Stimulated activated CD8-positive, alpha-beta memory T cell treated with anti-CD3 and anti-CD28 coated beads, Interleukin-7, amount 100 ng/mL, for 1 hour (primary cell): ENCODE measurements at places on chromosomes 4 and X.

- DNase-seq = no peak
Measured at GRCh38 chr4:187380181-187380581, 615.4 kb upstream of the ZFP42 start.

DNA sequence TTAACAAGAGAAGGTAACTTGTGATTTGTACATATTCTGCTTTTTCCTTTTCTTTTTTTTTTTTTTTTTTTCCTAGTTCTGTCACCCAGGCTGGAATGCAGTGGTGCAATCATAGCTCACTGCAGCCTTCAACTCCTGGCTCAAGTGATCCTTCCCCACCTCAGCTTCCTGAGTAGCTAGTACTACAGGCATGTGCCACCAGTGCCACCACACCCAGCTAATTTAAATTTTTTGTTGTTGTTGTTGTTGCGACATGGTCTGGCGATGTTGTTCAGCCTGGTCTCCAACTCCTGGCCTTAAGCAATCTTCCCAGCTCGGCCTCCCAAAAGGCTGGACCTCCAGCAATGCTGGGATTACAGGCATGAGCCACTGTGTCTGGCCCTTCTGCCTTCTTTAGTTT, 1.5 kb upstream of the TACR3 start:
- DNase-seq = no peak

DNA sequence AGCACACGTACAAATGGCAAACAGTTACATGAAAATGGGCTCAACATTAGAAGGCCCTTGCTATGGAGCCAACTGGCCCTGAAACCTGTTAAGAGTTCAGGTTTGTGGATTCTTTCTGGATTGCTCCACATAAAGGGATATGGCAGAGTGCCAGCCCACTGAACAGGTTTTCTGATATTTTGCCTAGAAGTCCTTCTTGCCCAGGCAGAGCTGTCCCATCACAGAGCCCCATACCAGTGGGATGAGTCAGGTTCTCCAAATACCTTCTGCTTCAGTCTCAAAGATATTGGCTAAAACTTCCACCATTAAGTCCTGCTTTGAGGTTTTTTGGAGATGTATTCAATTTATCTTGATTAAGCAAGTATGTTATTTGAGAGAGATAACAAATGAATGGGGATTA, 146.8 kb upstream of the IL1RAPL2 start:
- DNase-seq = no peak

GRCh38 chrX:66022632-66023384, 17.1 kb downstream of the VSIG4 start:
- DNase-seq = no peak

DNA sequence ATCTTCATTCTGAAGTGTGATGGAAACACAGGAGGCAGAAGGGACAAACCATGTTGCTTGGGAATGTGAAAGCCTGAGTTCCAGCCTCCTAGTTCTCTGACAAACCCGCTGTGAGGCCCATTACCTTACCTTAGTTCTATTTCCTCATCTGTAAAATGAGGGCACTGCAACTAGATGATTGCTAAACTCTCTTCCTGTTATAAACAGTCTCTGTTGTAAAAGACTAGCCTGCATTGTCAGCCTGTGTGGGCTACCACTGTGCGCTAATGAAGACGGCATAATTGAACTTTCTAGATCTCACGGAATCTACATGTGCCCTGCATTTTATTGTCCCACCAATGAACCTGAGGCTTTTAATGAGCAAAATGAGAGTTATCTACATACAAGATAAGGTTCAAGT, 147.2 kb downstream of the AFF2 start:
- no peak for DNase-seq

DNA sequence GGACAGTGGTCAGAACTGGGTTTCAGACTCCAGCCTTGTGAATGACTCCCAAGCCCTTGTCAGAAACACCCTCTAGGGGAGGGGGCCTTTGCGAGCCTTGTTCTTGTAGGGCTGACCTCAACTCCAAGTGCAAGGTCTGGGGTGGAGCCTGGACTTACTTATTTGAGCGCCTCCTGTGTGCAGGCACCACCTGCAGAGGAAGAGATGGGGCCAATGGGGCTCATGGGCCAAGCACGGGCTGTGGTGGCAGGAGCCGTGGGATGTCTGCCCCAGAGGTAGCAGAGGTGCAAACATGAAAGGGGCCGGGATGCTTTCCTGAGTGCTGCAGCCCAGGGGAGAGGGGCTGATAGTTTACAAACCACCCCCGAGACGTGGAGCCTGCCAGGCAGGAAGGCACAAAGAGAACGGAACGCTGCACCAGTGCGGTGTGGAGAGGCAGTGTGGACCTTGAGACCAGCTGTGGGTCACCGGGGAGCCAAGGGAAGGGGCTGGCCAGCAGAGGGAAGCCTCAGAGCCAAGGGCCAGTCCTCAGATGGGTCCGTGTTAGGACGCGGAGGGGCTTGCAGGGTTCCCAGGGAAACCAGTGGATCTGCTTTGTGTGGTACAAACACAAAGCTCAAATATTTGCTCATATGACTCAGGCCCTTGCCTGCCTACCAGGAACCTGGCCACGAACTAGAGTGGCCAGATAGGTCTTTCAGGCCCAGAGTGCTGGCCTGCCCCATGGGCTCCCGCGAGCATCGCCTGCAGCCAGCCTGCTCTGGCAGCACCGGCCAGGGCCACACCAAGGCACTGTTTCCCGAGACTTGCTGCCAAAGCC, 8.7 kb upstream of the TADA2B start:
- DNase-seq = no peak

GRCh38 chr4:76736414-76736813, 161.5 kb downstream of the SOWAHB start:
- no peak for DNase-seq

DNA sequence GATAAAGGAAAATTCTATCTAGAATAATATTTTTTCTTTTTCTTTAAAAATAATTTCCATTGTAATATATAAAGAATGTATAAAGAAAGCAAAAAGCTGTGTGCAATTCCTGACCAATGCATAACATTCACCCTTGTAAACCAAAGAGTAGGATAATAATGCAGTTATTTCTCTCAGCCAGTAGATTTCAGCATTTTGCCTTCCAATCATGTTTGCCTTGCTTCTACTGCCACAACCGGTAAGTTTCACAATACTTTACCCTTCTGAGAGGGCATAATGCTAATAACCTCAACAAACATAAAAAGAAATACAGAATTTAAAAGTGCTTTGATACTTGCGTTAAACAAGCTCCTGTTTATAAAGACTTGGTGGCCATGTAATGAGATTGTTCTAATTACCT, 59.9 kb downstream of the CHIC2 start:
- no peak for DNase-seq

DNA sequence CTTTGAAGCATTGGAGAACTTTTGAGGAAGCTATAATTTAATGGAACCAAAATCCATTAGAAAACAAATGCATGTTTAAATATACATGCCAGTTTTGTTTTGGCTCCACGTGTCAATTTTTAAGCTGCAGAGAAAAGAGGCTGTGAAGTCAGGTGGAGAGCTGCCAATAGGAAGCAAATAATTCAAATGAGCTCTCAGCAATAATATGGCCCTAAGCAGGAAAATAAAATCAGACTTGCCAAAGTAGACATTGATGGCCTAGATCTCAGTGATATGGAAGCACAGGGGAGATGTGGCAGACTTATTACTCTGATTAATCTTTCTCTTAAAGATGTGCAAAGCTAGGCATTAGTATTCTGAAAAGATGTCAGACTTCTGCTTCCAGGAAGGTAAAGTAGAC, 769.8 kb upstream of the NDST4 start:
- no peak for DNase-seq

GRCh38 chr4:42843694-42844093, 48.8 kb upstream of the GRXCR1 start:
- DNase-seq = no peak

DNA sequence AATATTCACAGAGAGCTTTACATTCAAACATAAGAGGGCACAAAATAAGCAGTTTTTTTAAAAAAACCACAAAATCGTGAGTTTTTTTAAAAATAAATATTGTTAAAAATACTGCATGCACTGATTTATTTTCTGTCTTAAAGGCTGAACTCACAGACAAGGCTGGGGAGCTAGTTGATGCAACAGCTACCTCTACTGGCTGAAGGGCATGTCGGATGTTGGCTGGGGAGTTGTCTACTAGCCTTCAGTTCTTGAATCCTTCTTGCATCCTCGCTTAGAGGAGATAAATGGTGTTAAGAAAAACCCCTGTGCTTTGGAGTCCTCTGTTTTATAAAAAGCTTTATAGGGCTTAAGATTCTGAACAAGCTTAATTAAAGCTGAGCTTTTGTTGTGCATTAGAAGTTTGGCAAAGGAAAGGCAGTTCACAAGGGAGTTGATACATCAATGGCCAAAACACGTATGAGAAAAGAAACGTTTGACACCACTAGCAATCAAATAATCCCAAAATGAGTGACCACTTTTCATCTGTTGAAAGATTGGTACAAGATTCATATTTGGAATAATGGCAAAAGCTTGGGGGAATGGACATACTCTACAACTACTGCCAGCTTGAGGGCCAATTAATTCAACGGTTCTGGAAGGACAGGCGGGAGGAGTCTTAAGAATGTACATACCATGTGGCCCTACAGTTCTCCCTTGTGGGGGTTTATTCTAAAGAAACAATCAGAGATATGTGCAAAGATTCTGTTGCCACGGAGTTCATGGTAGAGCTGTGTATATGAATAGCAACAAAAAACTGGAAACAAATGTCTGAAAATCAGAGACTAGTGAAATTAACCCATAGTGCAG, 94.7 kb downstream of the SEL1L3 start:
- no peak for DNase-seq

DNA sequence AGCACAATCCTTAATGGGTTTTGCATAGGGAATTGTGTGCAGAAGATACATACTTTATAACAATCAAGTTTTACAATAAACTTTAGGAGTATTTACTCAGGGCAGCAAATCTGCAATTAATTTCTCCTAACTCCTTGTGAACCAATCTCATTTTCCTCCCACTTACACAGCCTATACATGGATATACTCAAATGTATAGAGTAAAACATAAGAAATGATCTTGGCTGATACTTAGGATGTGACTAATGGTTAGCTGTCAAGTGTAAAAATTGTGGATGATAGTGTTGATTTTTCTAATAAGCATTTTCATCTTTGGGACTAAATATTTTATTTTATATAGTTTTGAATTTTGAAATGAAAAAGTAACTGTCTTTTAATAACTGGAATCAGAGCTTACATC, 759.6 kb downstream of the GRID2 start:
- no peak for DNase-seq

DNA sequence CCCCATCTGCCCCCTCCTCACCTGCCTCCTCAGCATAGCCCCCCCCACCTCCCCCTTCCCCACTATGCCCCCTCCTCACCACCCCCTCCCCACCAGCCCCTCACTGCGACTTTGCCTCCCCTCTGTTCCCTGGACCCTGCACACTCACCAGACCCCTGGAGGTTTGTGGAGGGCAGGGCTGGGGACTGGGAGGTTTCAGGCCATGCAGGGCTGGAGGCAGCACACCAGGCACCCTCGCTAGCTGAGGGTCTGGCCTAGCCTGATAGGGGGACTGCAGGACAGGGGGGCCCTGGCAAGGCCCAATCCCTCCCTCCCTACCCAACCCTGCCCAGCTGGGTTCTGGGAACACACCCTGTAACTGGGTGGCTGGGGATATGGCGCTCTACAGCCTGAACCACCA, 28.0 kb downstream of the TACC3 start:
- no peak for DNase-seq

GRCh38 chr4:147639388-147639787, 22.2 kb downstream of the TMEM184C start:
- DNase-seq = no peak

DNA sequence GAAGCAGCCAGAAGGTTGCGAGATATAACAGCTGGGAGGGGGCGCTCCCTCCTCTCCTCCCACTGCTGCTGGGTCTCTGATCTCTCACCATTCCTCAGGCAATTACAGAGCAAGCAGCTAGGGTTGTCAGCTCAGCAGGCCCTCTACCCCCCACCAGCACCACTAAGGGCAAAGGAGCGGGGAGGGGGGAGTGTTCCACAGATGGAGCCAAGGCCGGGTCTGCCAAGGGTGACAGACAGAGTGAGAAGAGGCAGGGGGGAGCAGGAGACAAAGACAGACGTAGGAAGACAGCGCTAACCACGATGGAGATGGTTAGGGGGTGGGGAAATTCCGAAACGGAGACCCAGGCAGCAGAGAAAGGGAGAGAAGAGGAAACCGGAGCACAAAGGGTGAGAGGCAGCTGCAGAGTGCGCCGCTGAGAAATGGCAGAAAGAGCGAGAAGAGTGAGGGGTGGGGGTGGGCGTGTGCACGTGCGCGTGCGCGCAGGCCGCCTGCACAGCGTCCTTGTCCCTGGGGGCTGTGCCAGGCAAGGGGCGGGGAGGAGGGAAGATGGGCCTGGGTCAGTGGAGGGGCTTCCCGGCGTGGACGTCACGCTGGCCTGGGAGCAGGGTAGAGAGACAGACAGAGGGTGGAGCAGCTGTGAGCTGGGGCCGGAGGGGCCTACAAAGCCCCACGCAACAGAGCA, 6.9 kb downstream of the L1CAM start:
- DNase-seq = no peak

GRCh38 chr4:42339935-42340406, 57.3 kb upstream of the SHISA3 start:
- DNase-seq = no peak

- peak; percentile 62 for DNase-seq
Measured at GRCh38 chrX:53686151-53686885, at the start of gene HUWE1. TSS of gene HUWE1 (minus strand) at chrX:53686719. CDS start at chrX:53654107, 32,612 bp downstream.

DNA sequence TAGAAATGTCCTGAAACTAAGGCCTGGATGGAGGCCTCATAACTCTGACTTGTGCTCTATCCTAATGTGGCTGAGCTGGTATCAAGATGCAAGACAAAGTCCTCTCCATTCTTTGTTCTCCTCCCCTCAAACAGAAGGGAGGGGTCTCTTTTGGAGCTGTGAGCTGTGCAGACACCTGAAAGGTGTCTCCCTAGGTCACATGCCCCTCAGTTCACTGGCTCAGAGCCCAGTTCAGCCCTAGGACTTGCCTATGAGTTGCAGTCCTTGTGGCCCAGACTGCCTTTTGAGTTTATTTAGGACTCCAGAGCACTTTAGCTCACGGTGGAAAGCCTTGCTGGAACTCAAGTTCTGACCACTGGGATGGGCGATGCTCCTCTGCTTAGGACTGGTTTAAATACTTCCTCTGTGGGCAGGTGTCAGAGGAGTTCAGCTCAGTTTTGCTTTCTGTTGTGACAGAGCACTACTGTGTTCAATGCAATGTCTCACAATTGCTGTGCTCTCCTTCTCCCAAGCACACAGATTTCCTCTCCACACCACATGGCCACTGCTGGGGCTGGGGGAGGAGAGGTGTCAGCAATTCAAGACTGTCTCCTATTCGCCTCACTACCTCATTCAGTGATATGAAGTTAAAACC, 84.8 kb upstream of the ZNF827 start:
- DNase-seq = no peak
